ENCODE measurements at places on chromosomes 2 and 18. TPM values are rescaled to one million over a fixed set of nuclear protein-coding genes. Genes with fewer than 3 reads are reported as not detected.

Gene PLCD4
- total RNA-seq, result 0.37 TPM

Gene PDE6D
- total RNA-seq, result 23.3 TPM

Gene PCBP1
- total RNA-seq, result 402 TPM

Gene SPC25
- 22.0 TPM for total RNA-seq

All from A549 treated with Hydrocortisone at 1 μM for 4 hours (cell line).